ENCODE measurements at places on chromosomes 7 and 10.
A peak's percentile ranks its signal among the peaks of the same experiment; 100 is the strongest.

DNA sequence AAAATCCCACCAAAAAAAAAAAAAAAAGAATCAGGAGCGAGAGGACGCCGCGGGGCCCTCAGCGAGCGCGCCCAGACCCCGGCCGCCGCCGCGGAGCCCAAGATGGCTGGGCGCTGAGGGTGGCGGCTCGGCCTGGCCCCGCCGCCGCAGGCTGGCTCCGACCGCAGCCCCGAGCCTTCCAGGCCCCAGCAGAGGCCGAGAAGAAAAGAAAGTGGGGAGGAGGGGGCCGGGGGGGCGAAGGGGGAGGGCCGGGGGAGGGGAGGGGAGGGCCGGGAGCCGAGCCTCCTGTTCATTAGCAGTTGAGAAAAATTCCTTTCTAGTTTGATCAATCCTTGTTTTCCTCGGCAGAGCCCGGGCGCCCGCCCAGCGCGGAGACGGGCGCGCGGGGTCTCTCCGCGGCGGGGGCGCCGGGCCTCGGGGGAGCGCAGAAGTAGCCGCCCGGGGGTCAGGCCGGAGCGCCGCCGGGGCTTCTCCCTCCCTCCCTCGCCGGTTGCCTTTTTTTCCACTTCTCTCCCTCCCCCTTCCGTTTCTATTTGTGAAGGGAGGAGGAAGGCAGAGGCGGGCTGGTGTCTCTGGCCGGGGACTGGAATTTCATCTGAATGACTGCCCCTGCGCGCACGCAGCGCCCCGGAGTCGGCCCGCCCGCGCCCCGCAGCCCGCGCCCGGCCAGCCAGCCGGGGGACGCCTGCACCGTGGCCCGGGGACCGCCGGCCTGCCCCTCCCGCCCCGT lies 778 bp upstream of the TRIM8 start:
- DNase-seq: peak; percentile 70

DNA sequence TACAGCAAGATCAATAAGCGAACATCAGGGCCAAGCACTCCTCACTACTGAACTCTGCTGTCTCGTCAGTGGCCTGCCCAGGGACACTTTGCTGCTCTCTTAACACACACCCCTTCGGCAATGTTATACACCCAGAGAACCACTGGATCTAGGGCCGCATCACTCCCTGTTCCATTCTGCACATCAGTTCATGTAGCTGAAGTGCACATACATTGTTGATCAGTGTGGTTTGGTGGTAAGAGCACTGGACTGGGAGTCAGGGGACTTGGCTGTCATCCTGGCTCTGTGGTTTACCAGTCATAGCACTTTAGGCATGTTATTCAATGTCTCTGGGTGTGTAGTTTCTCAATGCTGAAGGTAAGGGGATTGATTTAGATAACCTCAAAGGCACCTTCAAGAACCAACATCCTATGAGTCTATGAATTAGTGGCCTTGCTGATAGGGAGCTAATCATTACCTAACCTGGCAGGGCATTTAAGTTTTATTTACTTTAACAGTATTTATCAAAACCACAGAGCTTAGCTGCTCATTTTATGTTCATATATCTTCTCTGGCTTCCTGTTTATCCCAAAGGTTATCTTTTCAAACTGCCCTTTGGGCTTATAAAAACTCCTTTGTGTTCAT lies 24.8 kb downstream of the DUSP5 start:
- DNase-seq: no peak

- DNase-seq: no peak
Observed at GRCh38 chr7:70849580-70850235, 282.2 kb upstream of the GALNT17 start.

- DNase-seq: no peak
Observed at GRCh38 chr7:129327076-129327475, 102.2 kb downstream of the AHCYL2 start.

- no peak for DNase-seq
Observed at GRCh38 chr7:46681865-46682503, 760.9 kb upstream of the IGFBP3 start.

- peak; percentile 39 for DNase-seq
Observed at GRCh38 chr7:137592232-137592896, 248.8 kb upstream of the PTN start.

DNA sequence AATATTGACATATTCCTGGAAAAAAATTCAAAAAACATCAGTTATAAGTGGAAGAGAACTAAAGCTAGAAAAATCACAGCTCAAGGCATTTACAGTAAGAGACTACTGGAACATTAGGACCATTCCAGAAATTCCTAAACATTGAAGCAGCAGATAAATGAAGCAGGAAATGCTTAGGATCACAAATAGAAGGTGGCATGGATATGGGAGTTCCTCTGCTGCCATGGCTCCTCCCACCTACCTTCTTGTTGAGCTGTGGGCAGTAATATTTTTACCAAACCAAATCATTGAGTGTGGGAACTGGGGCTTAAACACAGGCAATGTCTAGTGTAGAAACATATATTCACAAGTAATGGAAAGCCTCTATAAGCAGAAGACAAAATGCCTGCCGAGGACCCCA lies 292.8 kb downstream of the ANKRD7 start:
- DNase-seq: no peak

DNA sequence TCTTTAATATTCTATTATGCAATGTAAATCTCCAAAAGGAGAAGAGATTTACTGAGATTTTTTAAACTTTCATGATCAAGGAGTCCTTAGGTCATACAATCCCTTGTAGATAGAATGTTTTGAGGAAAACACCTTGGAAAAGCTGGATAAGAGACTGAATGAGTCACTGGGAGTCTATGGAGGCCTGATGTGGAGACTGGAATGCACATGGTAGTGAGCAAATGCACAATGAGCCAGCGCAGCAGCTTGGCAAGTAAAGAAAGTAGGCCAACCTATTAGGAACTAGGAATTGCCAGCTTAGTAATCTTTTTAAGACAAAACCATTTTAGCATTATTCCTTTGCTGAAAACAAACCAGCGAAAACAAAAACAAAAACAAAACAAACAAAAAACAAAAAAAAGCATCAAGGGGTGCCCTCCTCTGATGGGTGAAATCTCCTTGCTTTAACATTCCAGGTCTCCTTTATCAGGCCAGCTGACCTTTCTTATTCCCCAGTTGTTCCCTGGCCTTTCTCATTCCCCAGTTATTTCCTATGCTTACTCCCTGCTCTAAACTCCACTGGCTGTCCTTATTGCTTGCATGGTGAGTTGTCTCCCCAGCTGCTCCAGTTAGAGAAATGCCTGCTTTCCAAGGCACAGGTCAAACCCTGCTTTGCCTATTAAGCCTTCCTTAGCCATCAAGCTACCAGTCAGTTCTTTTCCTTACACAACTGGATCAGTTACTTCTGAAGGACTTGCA lies 135.8 kb downstream of the PLCE1 start:
- no peak for DNase-seq

GRCh38 chr7:102279537-102280400 lies 6.9 kb upstream of the SH2B2 start:
- peak; percentile 86 for DNase-seq

- DNase-seq: no peak
Observed at GRCh38 chr7:25454562-25455041, 226.3 kb upstream of the NPVF start.

DNA sequence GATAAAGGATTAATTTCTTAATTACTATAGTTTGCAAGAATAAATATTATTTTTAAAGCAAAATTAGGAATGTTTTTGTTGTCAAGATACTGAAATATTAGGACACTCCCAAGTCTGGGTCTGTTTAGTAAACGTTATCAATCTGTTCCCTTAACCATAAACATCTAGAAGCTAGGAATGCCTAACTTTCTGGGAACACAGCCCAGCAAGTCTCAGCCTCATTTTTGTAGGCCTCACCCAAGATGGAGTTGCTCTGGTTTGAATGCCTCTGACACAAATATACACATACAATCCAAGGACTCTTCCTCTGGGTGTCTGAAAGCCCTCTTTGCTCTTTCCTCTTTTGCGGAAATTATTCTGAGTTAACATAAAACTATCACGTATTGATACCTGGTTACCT lies 487.4 kb upstream of the CELF2 start:
- no peak for DNase-seq

GRCh38 chr7:76409537-76409936 lies at the start of gene SSC4D:
Gene SSC4D, minus strand, starts transcription at chr7:76409697. Its CDS starts 5,258 bp downstream, at chr7:76404439.
- no peak for DNase-seq

DNA sequence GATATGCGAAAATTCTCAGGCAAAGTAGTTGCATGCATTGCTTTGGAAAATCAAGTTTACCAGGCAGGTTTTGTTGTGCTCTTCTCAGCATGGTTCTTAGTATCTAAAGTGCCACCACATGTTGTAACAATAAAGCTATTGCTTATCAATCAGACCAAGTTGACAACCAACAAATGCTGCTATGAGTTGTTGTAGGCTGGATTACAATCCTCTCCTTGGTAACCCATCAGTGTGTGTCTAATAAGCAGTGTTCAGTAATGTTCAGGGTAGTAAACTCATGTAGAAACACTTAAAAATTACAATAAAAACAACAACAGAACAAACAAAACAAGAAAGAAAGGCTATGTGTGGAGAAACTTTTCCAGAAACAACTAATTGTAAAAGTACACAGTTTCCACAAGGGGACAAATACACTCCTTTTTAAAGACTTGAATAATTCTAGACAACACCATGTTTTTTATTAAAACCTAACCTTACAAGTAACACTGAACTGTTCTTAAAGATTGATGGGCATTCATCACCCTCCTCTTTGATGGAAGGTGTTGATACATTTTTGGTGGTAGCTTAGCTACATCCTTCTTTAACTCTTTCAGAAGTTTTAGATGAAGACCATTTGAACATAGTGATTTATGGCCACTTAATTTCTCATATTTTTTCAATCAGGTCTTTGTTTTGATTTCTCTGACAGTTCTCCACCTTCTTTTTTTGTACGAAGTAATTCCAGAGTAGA lies 370.9 kb upstream of the SEMA3A start:
- no peak for DNase-seq

GRCh38 chr7:106057204-106057961 lies 54.7 kb downstream of the SYPL1 start:
- no peak for DNase-seq

DNA sequence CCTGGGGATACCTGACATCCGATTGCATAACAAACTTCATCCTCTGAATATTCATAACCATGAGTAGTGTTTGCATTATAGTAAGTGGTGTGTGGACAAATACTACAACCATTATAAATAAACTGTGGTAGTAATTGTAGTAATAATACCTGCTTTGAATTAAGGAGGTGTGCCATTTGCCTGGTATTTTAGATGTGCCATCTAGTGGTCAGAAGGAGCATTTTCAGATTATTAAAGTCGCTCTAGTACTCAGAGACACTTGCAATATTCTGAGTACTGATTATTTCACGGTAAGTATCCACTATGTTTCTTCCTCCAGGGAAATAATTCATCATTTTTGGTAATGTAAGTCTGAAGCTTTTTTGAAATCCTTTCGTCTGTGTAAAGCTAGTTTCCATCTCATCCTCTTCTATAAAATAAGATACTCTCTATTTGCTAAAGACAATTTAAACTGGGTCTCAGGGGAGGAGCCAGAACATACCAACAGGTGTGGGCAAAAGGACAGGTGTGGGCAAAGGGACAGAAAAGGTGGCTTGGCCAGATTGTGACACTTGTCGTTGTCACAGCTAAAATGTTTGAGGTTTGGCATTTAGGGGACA lies 115.3 kb upstream of the WDR11 start:
- DNase-seq: peak; percentile 29

- DNase-seq: no peak
Observed at GRCh38 chr10:113960617-113961181, 83.0 kb upstream of the ADRB1 start.

GRCh38 chr7:41298409-41298808 lies 404.5 kb downstream of the INHBA start:
- no peak for DNase-seq

DNA sequence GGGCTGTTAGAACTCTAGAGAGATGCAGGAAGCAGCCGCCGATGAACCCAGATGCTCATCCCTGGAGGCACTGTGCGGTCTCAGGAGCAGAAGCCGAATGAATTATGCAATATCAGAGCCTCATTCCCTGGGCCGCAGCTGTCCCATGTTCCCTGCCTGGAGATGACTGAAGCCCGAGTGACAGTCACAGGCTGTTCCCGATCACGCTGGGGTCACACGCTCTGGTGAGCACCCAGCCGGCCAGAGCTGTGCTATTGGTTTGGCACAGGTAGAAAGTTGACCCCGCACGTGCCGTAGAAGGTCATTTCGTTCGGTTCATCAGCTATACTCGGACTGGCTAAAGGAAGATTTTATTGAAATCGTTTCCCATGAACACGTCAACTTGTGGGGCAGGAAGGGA lies 140.5 kb upstream of the SH2B2 start:
- DNase-seq: no peak

GRCh38 chr7:2943851-2944601 lies 99.6 kb downstream of the CARD11 start:
- no peak for DNase-seq

DNA sequence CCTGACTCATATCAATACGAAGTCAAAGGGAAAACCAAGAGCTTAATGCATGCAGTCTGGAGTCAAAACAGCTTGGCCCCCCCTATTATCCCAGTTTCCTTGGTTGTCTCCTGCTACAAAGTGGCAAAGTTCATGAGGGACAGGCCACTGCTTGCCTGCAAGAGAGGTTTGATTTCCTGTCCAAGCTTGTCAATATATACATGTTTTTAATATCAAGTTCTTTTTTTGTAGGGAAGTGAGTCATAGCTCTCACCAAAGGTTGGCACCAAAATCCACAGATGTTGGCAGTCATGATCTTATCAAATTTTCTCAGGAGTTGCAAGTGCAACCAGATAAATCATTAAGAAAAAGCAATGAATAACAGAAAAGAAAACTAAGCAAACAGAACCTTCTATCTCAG lies 176.8 kb downstream of the COBL start:
- no peak for DNase-seq

DNA sequence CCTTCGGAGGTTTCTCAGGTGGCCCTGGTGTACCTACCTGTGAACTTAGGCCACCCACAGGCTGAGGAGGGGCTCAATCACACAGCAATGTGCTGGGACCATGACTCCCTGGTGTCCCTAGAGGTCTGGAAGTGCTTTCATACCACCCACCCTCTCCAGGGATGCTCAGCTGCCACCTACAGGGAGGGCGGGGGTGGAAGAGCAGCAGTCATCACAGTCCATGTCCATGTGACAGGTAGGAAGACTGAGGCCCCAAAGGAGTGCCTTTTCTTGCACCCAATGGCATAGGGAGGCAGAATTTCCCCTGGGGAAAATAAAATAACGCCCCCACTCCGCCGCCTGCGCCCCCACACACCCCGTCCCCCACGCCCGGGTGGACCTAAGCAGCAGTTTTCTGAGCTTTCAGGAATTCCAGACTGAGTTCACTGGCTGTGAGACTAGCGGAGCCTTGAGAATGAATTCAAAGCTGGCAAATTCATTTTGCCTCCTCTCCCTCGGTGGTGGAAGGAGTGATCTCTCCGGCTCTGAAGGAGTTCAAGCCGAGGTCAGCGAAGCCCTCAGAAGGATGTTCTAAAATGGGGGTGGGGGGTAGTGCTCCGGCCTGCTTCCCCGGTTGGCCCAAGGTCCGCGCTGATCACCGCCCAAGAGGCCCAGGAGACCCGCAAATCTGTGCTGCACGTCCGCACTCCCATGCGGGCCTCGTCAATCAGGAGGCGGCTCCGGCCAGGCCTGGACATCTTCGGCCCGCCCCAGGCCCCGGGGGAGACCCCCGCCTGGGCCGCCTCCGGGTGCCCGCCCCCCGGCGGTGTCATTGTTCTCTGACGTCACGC lies 2.1 kb upstream of the ZMIZ1 start:
- DNase-seq: peak; percentile 81
